Caco-2 (cell line): ENCODE measurements at places on chromosomes 6 and 20. TPM values are rescaled to one million over a fixed set of nuclear protein-coding genes. Genes with fewer than 3 reads are reported as not detected.
A peak's percentile ranks its signal among the peaks of the same experiment; 100 is the strongest.

DNA sequence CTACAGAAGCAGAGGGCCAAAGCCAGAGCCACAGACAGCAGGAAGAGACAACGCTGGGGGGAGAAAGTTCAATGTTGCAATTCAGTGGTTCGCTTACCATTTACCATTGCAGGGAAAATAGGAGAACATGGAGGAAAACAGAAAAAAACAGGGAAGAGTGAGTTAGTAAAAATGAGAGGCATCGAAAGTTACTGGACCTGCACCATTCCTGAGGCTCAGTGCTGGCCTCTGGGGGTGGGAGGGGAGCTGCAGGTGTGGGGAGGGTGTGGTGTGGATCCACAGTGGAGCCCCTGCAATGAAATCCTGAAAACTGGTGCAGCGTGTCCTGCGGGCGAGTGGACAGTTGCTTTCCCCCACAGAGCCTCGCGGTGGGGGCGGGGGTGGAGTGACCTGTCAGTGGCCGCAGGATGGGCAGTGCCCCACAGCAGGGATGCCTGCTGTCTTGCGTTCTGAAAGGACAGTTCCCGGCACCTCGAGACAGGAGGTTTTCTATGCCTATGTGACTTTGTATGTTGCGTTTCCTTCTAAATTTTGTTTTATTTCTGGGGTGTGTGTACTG, 5.7 kb downstream of the TMEM181 start:
- no peaks in the 10 kb centered on the region for H3K27me3 ChIP-seq
- no peaks in the 10 kb centered on the region for H3K4me1 ChIP-seq

DNA sequence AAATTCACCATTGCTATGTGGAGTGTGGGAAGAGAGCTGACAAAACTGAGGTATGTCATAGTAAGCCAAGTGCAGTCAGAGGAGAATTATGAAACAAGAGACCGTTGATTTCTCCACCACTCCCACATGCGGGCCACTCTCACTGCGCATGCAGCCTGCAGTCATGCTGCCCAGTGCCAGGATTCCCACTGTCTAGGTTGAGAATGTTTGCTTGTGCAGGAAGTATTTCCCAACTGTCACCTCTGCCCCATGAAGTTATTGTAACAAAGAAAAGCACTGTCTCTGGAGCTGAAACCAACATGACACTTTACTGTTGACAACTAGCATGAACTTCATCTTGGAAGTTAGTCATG, 18.7 kb upstream of the SFT2D1 start:
- H3K4me3 ChIP-seq: no peak overlapping the region
- DNase-seq: peak; percentile 15
- H3K4me1 ChIP-seq: no peaks in the 10 kb centered on the region
- H3K27me3 ChIP-seq: no peaks in the 10 kb centered on the region

GRCh38 chr6:46743425-46744158, 3.1 kb upstream of the ANKRD66 start:
- no peak overlapping the region for H3K27ac ChIP-seq
- H3K27me3 ChIP-seq: no peaks in the 10 kb centered on the region
- H3K36me3 ChIP-seq: no peaks in the 10 kb centered on the region
- H3K4me1 ChIP-seq: no peaks in the 10 kb centered on the region
- no peak overlapping the region for H3K4me3 ChIP-seq
- no peak for DNase-seq

- H3K27ac ChIP-seq: no peak overlapping the region
- H3K4me1 ChIP-seq: no peaks in the 10 kb centered on the region
- H3K36me3 ChIP-seq: no peaks in the 10 kb centered on the region
- H3K27me3 ChIP-seq: no peaks in the 10 kb centered on the region
These were observed 196.4 kb downstream of the SIM1 start for GRCh38 chr6:100268326-100268725.

The TBX18 gene
- total RNA-seq: not detected in 2 replicates

The LTB gene
- not detected in 2 replicates for total RNA-seq

The OR12D3 gene
- not detected in 2 replicates for total RNA-seq
